ENCODE measurements at places on chromosomes 3 and 15. TPM values are rescaled to one million over a fixed set of nuclear protein-coding genes. Genes with fewer than 3 reads are reported as not detected.
A peak's percentile ranks its signal among the peaks of the same experiment; 100 is the strongest.

- H3K4me1 ChIP-seq = no peaks in the 10 kb centered on the region
- no peak overlapping the region for H3K27ac ChIP-seq
- H3K36me3 ChIP-seq = no peaks in the 10 kb centered on the region
- no peak overlapping the region for H3K4me3 ChIP-seq
- no peaks in the 10 kb centered on the region for H3K27me3 ChIP-seq
- no peak for DNase-seq
Observed at GRCh38 chr15:52963865-52964264, 173.7 kb upstream of the ONECUT1 start.

GRCh38 chr15:78424673-78425072 is 13.3 kb upstream of the IREB2 start:
- H3K4me1 ChIP-seq = no peaks in the 10 kb centered on the region
- H3K27ac ChIP-seq = no peak overlapping the region
- H3K36me3 ChIP-seq = no peaks in the 10 kb centered on the region
- no peak overlapping the region for H3K4me3 ChIP-seq
- no peaks in the 10 kb centered on the region for H3K27me3 ChIP-seq

CGNL1 gene
- 6.5 TPM for total RNA-seq

GRCh38 chr3:151144760-151145159 is 58.3 kb downstream of the GPR171 start:
- peaks cover 11% of the 10 kb centered on the region for H3K27me3 ChIP-seq
- H3K36me3 ChIP-seq = no peaks in the 10 kb centered on the region
- H3K27ac ChIP-seq = no peak overlapping the region
- H3K4me1 ChIP-seq = no peaks in the 10 kb centered on the region
- no peak for DNase-seq

IGSF11 gene
- total RNA-seq = 0.18 TPM

DNA sequence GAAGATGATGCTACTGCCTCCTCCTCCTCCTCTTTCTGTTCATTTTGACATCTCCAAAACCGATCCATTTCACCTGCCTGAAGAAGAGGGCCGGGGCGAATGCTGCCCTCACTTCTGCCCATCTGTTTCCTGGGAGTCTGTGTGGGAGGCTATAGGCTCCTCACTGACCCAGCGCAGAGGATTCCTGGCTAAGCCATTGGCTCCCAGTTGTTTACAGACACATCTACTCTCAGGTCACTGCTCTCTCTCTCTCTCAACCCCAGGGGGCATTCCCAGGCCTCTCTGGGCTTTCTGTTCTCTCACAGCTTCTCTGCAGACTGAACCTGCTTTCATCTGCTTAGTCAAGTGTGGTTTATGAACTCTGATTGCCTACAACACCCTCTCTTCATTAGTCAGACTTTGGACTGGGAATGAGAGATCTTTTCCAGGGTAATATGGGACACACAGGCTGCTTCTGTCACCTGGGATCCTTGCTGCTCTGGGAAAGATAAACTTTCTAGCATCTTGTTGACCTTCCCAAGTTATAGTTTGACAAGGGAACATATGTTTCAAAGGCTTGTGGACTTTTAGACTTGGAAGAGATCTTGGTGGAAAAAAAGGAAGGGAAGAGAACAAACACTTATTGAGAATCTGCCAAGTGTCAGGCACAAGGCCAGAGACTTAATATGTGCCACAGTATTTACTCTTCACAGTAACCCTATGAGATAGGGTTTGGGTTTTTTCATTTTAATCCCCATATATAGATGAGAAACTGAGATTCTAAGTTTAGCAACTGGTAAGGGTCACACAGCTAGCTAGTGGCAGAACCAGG is 30.2 kb upstream of the USP3 start:
- no peaks in the 10 kb centered on the region for H3K36me3 ChIP-seq
- H3K27ac ChIP-seq = peak overlapping the region; percentile 2
- peaks cover 10% of the 10 kb centered on the region for H3K4me1 ChIP-seq
- no peaks in the 10 kb centered on the region for H3K27me3 ChIP-seq
- DNase-seq = no peak

GRCh38 chr3:100269001-100269400 is 8.2 kb downstream of the TBC1D23 start:
- H3K36me3 ChIP-seq = no peaks in the 10 kb centered on the region
- no peak overlapping the region for H3K4me3 ChIP-seq
- no peak for DNase-seq
- peaks cover 17% of the 10 kb centered on the region for H3K4me1 ChIP-seq
- no peaks in the 10 kb centered on the region for H3K27me3 ChIP-seq

- H3K27me3 ChIP-seq = no peaks in the 10 kb centered on the region
- H3K4me1 ChIP-seq = peaks cover 5% of the 10 kb centered on the region
- no peak for DNase-seq
- H3K4me3 ChIP-seq = no peak overlapping the region
- H3K36me3 ChIP-seq = no peaks in the 10 kb centered on the region
- H3K27ac ChIP-seq = peak overlapping the region; percentile 91
Observed at GRCh38 chr3:99865321-99865720, 47.7 kb downstream of the CMSS1 start.

- no peaks in the 10 kb centered on the region for H3K27me3 ChIP-seq
- no peak for DNase-seq
- no peak within 1 kb of the TSS for H3K27ac ChIP-seq
- no peaks in the 10 kb centered on the region for H3K36me3 ChIP-seq
- no peak within 1 kb of the TSS for H3K4me3 ChIP-seq
- H3K4me1 ChIP-seq = no peaks in the 10 kb centered on the region
Observed at GRCh38 chr3:151203051-151203420, at the start of gene GPR171. TSS of gene GPR171 (minus strand) at chr3:151203216. CDS start at chr3:151199386, 3,830 bp downstream.

ALDH1A3 gene
- 31.9 TPM for total RNA-seq

- no peaks in the 10 kb centered on the region for H3K27me3 ChIP-seq
- no peak overlapping the region for H3K4me3 ChIP-seq
- no peak overlapping the region for H3K27ac ChIP-seq
- no peaks in the 10 kb centered on the region for H3K4me1 ChIP-seq
- DNase-seq = no peak
Observed at GRCh38 chr3:95539950-95540483, 1274.4 kb upstream of the EPHA6 start.

DNA sequence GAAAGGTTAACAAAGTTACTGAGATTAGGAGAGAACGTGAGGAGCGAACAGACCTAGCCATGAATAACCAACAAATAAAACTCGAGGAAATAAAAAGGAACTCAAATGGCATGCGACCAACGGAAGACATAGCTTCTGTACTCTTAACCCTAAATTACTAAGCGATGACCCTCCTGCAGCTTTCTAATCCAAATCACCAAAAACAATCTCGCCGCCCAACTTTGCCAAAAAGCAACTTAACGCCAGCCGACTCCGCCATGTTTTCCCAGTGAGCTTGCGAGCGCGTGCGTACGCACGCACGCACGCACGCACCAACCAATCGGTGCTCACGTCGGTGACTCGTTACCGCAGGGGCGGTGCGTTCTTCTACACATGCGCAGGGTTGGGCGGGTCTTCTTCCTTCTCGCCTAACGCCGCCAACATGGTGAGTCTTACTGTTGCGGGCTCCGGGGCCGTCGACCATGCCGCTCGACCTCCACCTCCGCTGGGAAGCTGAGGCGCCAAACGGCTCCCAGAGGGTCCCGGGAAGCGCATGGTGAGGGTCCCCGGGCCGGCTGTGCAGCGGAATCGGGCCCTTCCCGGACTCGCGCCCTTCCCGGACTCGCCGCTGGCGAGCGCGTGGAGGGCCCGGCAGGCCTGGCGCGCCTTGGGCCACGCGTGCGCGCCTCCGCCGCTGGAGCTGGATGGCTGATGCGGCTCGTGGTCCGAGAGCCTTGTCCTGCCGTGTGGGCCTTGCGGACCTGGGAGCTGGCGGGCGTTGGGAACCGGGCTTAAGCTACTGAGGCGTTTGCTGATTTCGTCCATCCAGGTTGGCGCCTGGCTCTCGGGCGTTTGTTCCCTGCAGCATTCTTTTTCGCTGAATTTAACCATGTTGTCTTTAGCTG is at the start of gene RPL14:
TSS of gene RPL14 (plus strand) at position 400 of the 884 bp plus-strand sequence. CDS start at position 533, 133 bp downstream.
- H3K4me3 ChIP-seq = peak within 1 kb of the TSS; percentile 96
- peak; percentile 72 for DNase-seq
- H3K4me1 ChIP-seq = peaks cover 34% of the 10 kb centered on the region
- H3K27ac ChIP-seq = peak within 1 kb of the TSS; percentile 97

GRCh38 chr3:4994823-4995499 is 15.7 kb downstream of the BHLHE40 start:
- DNase-seq = no peak
- H3K36me3 ChIP-seq = no peaks in the 10 kb centered on the region
- no peaks in the 10 kb centered on the region for H3K27me3 ChIP-seq
- no peak overlapping the region for H3K4me3 ChIP-seq
- peak overlapping the region; percentile 86 for H3K27ac ChIP-seq

- no peak for DNase-seq
- peaks cover 12% of the 10 kb centered on the region for H3K36me3 ChIP-seq
- no peak overlapping the region for H3K4me3 ChIP-seq
- peaks cover 3% of the 10 kb centered on the region for H3K4me1 ChIP-seq
- no peaks in the 10 kb centered on the region for H3K27me3 ChIP-seq
Observed at GRCh38 chr15:42719043-42719442, 17.9 kb downstream of the CDAN1 start.

SERINC4 gene
- not detected for total RNA-seq

NCKIPSD gene
- 14.9 TPM for total RNA-seq

GRCh38 chr15:95192923-95193322 is 961.6 kb downstream of the MCTP2 start:
- no peak for DNase-seq
- no peaks in the 10 kb centered on the region for H3K27me3 ChIP-seq
- no peaks in the 10 kb centered on the region for H3K4me1 ChIP-seq

SCAP gene
- total RNA-seq = 68.7 TPM

GRCh38 chr15:65303687-65304380 is 643 bp upstream of the RNU5B-1 start:
- peaks cover 9% of the 10 kb centered on the region for H3K4me1 ChIP-seq
- no peaks in the 10 kb centered on the region for H3K27me3 ChIP-seq
- H3K36me3 ChIP-seq = no peaks in the 10 kb centered on the region

- H3K4me3 ChIP-seq = no peak overlapping the region
- H3K27ac ChIP-seq = no peak overlapping the region
- H3K36me3 ChIP-seq = peaks cover 4% of the 10 kb centered on the region
- H3K4me1 ChIP-seq = peaks cover 13% of the 10 kb centered on the region
Observed at GRCh38 chr3:46671541-46672348, 21.7 kb downstream of the ALS2CL start.

KCNH8 gene
- total RNA-seq = not detected

- no peak overlapping the region for H3K4me3 ChIP-seq
- no peaks in the 10 kb centered on the region for H3K27me3 ChIP-seq
- no peak for DNase-seq
- H3K27ac ChIP-seq = peak overlapping the region; percentile 62
Observed at GRCh38 chr3:31196881-31197364, 302.5 kb upstream of the GADL1 start.

DNA sequence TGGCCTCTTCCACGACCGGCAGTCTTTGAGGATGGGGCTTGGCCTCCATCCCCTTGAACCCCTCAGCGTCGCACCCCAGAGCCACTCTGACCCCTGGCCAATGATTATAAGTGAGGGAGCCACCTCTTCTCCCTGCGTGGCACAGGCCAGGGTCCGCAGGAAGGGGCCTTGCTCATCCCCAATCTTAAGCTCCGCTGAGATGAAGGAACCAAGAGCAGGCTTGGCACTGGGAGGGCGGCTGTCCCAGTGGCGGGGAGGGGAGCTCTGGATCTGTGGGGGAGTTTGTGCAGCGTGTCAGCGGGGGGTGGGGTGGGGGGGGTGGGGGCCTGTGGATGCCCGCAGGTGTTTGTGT is 13.8 kb upstream of the ADPGK start:
- H3K36me3 ChIP-seq = no peaks in the 10 kb centered on the region
- H3K27me3 ChIP-seq = no peaks in the 10 kb centered on the region
- H3K4me1 ChIP-seq = peaks cover 14% of the 10 kb centered on the region

DNA sequence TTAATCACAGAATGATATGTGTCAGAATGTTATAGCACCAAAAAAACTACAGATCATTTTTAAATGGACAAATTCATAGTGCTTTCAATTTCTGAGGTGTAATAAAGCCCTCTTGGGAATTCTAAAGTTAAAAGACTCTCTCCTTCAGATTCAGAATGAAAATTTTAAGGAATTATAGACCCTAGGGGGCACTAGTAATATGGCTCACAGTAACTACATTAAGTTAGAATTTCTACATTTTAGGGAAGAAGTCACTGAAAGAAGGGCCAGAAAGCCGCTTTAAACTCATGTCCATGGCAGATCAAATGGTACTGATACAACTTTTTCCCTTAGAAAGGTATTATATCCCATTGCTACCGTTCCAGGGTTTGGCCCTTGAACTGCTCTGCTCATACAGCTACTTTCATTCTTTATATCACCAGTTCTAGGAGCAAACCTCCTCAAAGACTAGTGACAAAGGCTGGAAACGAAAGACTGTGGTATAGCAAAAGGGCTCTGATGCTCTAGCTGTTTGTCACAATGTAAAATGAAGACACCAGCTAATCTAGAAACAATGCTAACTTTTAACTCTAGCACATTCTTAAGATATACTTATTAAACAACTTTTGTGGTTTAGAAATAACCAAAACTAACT is 18.1 kb downstream of the DAZL start:
- no peak overlapping the region for H3K4me3 ChIP-seq
- H3K36me3 ChIP-seq = no peaks in the 10 kb centered on the region
- H3K27me3 ChIP-seq = no peaks in the 10 kb centered on the region
- H3K4me1 ChIP-seq = no peaks in the 10 kb centered on the region
- no peak for DNase-seq

GTF2E1 gene
- total RNA-seq = 14.5 TPM

DNA sequence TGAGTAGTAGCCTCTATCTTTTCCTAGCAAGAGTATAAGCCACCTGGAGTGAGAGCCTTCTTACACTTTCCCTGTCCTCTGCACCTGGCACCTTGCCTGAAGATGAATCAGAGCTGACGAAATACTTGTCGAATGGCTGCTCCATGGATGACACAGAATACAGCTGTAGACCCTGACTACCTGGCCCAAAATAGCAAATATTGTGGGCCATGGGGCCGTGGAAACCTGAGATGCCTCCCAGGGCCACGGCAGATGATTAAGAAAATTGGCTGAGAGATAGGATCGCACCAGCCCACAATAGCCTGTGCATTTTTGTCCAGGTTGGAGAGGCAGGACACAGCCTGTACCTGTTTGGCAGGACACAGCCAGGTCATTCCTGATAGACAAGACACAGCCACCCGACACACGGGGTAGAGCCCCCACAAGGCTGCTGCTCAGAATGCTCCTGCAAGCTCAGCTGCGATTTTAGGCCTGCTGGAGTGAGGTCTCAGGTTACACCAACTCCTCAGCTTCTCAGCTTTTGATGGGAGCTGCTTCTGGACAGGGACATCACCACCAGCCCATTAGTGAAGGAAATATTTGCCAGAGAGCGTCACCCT is 22.9 kb upstream of the TPM1 start:
- no peak for DNase-seq
- H3K27me3 ChIP-seq = no peaks in the 10 kb centered on the region
- H3K4me1 ChIP-seq = peaks cover 15% of the 10 kb centered on the region
- H3K27ac ChIP-seq = no peak overlapping the region
- H3K4me3 ChIP-seq = no peak overlapping the region
- no peaks in the 10 kb centered on the region for H3K36me3 ChIP-seq

NEK10 gene
- 0.29 TPM for total RNA-seq

- no peak overlapping the region for H3K27ac ChIP-seq
- DNase-seq = no peak
- H3K4me1 ChIP-seq = no peaks in the 10 kb centered on the region
- no peaks in the 10 kb centered on the region for H3K36me3 ChIP-seq
- H3K4me3 ChIP-seq = no peak overlapping the region
Observed at GRCh38 chr3:63880653-63881052, 17.0 kb downstream of the ATXN7 start.

ZNF620 gene
- 0.26 TPM for total RNA-seq

GRCh38 chr3:17432236-17432635 is 310.2 kb downstream of the TBC1D5 start:
- no peaks in the 10 kb centered on the region for H3K27me3 ChIP-seq
- H3K4me1 ChIP-seq = no peaks in the 10 kb centered on the region
- no peak overlapping the region for H3K4me3 ChIP-seq
- H3K36me3 ChIP-seq = no peaks in the 10 kb centered on the region
- DNase-seq = no peak

VWA5B2 gene
- 0.22 TPM for total RNA-seq
